A549 treated with CpdA at 1 μM for 4 hours (cell line): ENCODE measurements at places on chromosomes 13 and 19. TPM values are rescaled to one million over a fixed set of nuclear protein-coding genes. Genes with fewer than 3 reads are reported as not detected.

The PRODH2 gene
- 0.17 to 0.50 TPM (median 0.25 TPM) in 5 replicates for total RNA-seq

The IL4I1 gene
- total RNA-seq: 0.44 to 1.2 TPM (median 0.91 TPM) in 5 replicates

The CFAP97D2 gene
- total RNA-seq: not detected in 5 replicates

The MAST1 gene
- 1.0 to 3.0 TPM (median 1.9 TPM) in 5 replicates for total RNA-seq

The NMRK2 gene
- total RNA-seq: not detected in 5 replicates

The LYPD5 gene
- 0.21 to 0.44 TPM (median 0.34 TPM) in 3 of 5 replicates, not detected in the others for total RNA-seq

The ZNF471 gene
- 0.02 to 0.05 TPM (median 0.03 TPM) in 4 of 5 replicates, not detected in the other for total RNA-seq

The NOVA2 gene
- 0.08 to 0.20 TPM (median 0.11 TPM) in 5 replicates for total RNA-seq
